ENCODE measurements at places on chromosomes 7 and 10.

- no peak for ATAC-seq
These were observed 4.0 kb downstream of the SNCG start for GRCh38 chr10:86962136-86962980.

DNA sequence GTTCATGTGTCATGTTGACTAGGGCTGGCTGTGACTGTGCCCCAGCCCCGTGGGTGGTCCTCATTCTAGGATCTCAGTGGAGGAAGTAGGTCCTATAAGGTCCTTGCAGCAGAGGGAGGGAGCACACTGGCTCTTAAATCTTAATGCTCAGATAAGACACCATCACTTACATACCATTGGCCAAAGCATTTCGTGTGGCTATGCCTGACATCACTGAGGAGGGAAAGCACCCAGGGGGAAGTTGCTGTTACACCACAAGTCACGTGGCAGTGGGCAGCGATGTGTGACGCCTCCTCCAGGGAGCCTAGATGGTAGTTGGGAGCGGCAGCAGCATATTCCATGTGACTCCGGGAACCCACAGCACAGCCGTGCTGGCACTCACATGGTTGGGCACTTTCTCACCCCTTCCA is 224.7 kb upstream of the SH2B2 start:
- no peak for ATAC-seq

DNA sequence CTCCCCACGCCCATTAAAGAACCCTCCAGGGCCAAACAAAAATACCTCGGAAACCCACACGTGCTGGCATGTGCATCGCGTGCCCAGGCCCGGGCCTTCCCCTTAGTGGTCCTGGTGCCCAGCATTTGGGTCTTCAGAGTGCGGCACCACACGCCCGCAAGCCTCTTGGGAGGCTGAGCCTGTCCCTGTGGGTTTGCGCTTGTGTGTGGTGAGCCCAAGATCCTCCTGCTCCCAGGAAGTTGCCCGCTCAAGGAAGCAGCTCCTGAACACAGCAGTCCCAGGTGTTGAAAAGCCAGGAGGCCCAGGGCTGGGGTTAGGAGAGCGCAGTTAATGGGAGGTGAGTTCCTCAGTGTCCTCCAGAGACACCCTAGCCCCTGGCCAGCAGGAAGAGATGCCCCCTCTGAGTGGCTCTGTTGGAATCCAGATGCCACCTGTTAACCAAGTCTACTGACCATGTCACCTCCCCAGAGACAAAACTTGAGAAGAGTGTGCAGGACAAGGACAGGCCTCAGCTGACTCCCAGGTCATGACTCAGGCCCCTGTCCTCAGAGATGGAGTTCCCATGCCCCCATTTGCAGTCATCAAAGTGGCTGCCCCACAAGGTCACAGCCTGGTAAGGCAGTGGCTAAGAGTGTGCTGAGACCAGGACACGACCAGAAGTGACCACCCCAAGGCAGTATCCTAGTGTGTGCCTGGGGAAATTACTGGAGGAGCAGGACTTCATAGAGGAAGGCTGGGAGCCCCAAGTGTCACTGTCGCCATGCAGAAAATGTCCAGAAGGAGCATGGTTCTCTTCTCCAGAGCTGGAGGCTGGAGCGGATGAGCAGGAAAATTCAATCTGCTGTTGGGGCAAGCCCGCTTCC is 5.2 kb downstream of the FZD9 start:
- peak; percentile 2 for ATAC-seq

GRCh38 chr10:98466861-98467505 is 20.2 kb upstream of the HPS1 start:
- ATAC-seq, result no peak

- ATAC-seq, result peak; percentile 79
These were observed 10.7 kb upstream of the ATRNL1 start for GRCh38 chr10:115082506-115082905.

DNA sequence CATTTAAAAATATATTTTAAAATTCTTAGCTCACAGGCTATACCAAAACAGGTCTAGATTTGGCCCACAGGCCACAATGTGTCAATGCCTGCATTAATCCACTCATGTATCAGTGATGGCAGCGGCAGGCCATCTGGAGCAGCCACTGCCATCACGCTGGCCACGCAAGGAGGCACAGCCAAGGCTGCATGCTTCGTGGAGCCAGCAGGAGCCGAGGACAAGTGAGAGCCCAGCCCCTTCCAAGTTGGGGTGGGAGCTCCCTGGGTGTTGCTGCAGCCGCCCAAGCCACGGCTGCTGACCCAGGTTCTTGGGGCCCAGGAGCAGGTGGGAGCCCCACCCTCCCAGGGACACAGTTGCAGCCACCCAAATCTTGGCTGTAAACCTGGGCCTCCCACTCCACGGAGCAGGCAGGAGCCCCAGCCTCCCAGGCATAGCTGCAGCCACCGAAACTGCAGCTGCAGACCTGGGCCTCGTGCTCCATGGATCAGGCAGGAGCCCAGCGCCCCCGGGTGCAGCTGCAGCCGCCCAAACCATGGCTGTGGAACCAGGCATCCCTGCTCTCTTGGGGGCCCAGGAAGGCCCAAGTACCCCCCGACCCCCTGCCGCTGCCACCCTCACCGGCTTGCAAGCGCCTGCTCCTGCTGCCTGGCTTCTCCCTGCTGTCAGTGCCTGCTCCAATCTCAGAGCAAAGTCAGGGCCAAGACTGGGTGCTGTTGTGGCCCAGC is 87.3 kb upstream of the CACUL1 start:
- no peak for ATAC-seq

- ATAC-seq, result no peak
These were observed 27.3 kb downstream of the DOCK1 start for GRCh38 chr10:126932516-126932915.

- no peak for ATAC-seq
These were observed 237.2 kb upstream of the MTPN start for GRCh38 chr7:136214356-136214755.

- no peak for ATAC-seq
These were observed 24.4 kb downstream of the CRPPA start for GRCh38 chr7:16396766-16397500.

DNA sequence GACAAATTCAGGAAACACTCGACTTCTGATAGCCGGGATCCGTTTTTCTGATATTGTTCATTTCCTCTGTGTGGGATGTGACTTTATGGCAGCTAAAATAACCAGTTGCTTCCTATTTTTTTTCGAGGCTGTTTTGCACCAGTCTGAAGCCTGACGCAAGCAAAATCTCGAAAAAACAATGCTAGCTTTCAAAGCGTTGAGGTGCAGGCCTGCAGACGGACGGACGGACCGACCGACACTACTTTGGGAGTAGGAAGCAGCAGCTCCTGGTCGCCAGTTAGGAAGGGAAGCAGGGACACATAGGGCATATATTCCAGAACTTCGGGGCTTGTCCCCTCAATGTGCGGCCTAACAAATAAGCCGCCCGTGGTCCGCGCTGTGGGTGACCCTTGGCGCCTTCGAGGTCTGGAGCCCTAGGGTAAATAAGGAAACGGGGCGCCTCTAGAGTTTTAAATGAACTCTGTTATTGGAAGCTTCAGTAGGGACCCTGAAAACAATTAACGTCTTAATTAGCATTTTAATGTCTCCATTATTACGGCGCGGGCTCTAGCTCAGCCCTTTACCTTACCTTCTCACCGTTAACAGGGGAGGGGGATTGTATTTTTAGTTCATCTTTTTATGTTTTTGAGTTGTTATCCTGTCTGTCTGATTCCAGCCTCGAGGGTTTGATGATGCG is 1.3 kb downstream of the HHEX start:
- ATAC-seq, result no peak

DNA sequence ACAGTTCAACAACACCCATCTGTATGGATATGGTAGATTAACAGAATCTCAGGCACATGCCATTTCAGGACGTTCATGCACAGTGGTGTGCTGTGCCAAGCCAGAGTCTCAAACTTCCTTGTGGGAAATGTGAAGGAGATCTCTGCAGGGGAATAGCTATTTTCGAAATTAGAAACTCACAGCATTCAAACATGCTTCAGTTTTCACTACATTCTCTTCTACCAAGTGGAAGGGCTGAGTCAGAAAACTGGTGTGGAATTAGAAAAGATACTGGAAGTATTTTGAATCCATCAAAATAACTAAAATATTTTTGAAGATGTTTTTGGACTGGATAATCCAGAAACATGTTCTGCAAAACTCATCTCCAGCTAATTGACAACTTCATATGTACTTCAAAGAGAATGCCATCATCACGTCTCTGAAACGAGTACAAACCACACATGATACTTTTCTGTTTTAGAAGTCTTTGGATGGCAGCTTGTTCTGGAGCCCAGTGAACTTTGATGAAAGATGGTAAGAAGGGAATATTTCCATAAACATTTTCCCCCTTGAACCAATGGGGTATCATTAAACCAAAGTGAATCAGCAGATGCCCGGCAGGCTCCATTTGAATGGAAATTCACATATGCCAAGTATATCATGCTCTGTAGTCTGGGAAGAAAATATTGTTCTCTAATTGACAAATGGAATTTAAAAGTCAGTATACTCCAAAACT is 616.3 kb upstream of the IGFBP3 start:
- no peak for ATAC-seq

- no peak for ATAC-seq
These were observed 34.1 kb downstream of the KCNMA1 start for GRCh38 chr10:77603534-77603927.

GRCh38 chr10:98414578-98414931 is 427 bp downstream of the PYROXD2 start:
- no peak for ATAC-seq

GRCh38 chr10:89392974-89393373 is 551 bp downstream of the IFIT1 start:
- ATAC-seq, result peak; percentile 78

GRCh38 chr10:66215920-66216319 is 709.9 kb upstream of the LRRTM3 start:
- ATAC-seq, result no peak

GRCh38 chr7:113768387-113768786 is 150.4 kb downstream of the PPP1R3A start:
- ATAC-seq, result no peak

GRCh38 chr7:98297626-98298286 is 16.3 kb downstream of the BRI3 start:
- ATAC-seq, result no peak

DNA sequence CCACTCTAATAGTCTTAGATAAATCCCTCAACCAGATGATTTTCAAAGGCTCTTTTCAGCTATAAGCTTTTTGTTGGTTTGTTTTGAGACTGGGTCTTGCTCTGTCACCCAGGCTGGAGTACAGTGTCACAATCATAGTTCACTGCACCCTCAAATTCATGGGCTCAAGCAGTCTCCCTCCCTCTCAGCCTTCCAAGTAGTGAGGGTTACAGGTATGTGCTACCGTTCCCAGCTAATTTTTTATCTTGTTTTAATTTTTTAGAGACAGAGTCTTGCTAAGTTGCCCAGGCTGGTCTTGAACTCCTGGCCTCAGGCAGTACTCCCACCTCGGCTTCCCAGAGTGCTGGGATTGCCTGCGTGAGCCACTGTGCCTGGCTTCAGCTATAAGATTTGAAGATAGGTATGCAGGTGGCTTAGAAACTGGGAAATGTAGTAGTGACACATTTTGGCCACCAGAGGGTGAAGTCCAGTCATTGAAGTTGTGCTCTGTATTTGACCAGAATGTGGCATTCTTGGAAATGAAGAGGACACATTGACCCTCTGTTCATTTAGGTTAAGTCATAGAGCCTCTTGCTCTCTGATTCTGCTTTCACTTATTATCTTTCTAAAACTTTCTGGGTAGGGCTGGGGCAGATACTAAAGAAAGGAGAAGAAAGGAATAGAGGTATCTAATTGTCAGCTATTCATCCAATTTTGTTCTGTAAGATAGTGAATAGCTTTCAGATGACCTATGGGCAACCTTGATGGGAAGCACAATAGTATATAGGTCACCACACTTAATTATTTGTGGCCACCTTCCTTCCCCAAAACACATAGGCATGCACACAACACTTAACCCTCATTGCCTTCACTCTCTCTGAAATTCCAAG is 36.0 kb downstream of the R3HCC1L start:
- peak; percentile 97 for ATAC-seq

- ATAC-seq, result no peak
These were observed 55.8 kb upstream of the EXOC4 start for GRCh38 chr7:133196856-133197612.

- ATAC-seq, result no peak
These were observed 263.4 kb downstream of the CDK14 start for GRCh38 chr7:90859521-90859920.

GRCh38 chr10:33026422-33026821 is 68.4 kb upstream of the ITGB1 start:
- ATAC-seq, result no peak
